Frontal cortex (tissue), 4 donors: ENCODE measurements at places on chromosomes 3 and 15. TPM values are rescaled to one million over a fixed set of nuclear protein-coding genes. Genes with fewer than 3 reads are reported as not detected.

RPP25 gene
- total RNA-seq = 7.3 TPM

TGM4 gene
- not detected for total RNA-seq

GOLGA8S gene
- total RNA-seq = not detected

USF3 gene
- total RNA-seq = 13.5 TPM

EPHA3 gene
- 136 TPM for total RNA-seq

AHSG gene
- not detected for total RNA-seq

SLC12A1 gene
- 1.6 TPM for total RNA-seq

STAB1 gene
- total RNA-seq = 13.9 TPM

CACNA2D3 gene
- total RNA-seq = 30.6 TPM

MKRN3 gene
- 18.3 TPM for total RNA-seq

ST8SIA2 gene
- 56.3 TPM for total RNA-seq

CCR3 gene
- not detected for total RNA-seq

WDR93 gene
- 0.41 TPM for total RNA-seq

LIPH gene
- not detected for total RNA-seq

SH2D7 gene
- not detected for total RNA-seq

GPR87 gene
- not detected for total RNA-seq

ADGRG7 gene
- total RNA-seq = not detected

C3orf33 gene
- total RNA-seq = 17.9 TPM

GP9 gene
- total RNA-seq = not detected

ZNF662 gene
- 16.7 TPM for total RNA-seq
